ENCODE measurements at places on chromosomes 2 and 18. TPM values are rescaled to one million over a fixed set of nuclear protein-coding genes. Genes with fewer than 3 reads are reported as not detected.

DNA sequence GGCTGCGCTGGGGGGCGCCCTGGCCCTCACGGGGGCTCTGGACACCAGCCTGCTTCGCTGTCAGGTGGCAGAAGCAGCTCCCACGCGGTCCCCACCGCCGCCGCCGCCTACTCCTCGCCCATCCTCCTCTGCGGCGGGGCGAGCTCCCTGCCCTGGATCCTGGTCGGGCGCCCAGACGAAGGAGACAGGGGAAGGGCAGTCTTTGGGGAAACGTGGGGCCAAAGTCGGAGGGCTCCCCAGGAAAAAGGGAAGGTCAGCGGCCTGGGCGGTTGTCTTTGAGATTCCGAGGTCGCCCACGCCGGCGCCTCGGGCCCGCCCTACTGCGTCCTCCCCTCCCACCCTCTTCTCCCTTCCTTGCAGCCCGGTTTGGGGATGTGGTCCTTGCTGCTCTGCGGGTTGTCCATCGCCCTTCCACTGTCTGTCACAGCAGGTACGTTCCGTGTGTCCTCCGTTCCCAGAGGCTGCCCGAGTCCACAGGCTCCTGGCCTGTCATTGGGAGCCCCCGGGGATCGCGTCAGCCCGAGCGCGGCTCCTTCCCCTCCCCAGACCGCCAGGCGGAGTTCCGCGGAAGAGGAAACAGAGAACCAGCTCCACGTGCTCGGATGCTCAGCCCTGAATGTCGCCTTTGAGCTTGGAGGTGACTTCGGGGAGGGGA, 800 bp downstream of the IL1RL2 start:
- DNase-seq, result peak; percentile 60

- DNase-seq, result no peak
These were observed 3.5 kb downstream of the RTKN start for GRCh38 chr2:74438248-74438647.

GRCh38 chr18:60560071-60560470, 187.5 kb upstream of the MC4R start:
- DNase-seq, result no peak

- no peak for DNase-seq
These were observed 8.7 kb upstream of the RPRD1A start for GRCh38 chr18:36075862-36076587.

GRCh38 chr2:164899121-164899520, 56.2 kb downstream of the SLC38A11 start:
- no peak for DNase-seq

GRCh38 chr2:241068136-241068941, 33.7 kb downstream of the MTERF4 start:
- no peak for DNase-seq

- no peak for DNase-seq
These were observed 6.7 kb downstream of the CAVIN2 start for GRCh38 chr2:191839918-191840804.

DNA sequence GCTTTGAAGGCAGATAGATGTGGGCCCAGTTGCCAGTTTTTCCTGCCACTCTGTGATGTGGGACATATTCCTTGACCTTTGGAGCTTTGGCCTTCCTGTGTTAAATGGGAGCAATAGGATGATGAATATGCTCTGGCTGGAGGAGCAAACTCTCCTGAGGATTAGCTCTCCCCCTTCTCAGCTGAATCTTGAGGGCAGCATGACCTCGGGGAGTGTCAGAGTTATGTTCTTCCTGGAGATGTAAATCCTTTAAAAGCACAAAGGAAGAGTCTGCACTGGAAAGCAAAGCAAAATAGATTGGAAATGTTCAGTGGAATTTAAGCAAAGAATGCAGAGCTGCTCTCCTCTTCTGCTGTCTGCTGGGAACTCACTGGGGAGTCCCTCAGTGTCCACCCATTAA, 160.1 kb downstream of the ALK start:
- no peak for DNase-seq

- no peak for DNase-seq
These were observed 29.7 kb downstream of the NAB1 start for GRCh38 chr2:190678444-190679162.

GRCh38 chr2:186535861-186536260, 49.8 kb downstream of the ZC3H15 start:
- no peak for DNase-seq

GRCh38 chr2:205678541-205679142, 3.7 kb upstream of the NRP2 start:
- no peak for DNase-seq

DNA sequence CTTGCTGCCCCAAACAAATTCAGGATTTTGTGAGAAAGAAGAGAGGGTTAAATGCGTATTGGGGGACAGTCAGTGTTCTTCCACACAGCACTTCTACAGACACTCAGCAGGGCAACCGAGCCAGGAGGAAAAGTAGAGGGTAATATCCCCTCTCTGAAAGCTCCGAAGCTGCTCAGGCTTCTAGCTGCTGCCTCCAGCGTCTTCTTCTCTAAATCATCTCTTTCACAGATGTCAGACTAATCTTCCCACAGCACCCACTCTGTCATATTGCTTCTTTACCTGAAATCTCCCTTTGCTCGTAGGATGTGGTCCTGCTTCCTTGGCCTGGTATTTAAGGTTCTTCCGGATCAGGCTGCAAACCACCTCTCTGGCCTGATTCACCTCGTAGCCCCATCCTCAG, 117.6 kb upstream of the HAAO start:
- no peak for DNase-seq

DNA sequence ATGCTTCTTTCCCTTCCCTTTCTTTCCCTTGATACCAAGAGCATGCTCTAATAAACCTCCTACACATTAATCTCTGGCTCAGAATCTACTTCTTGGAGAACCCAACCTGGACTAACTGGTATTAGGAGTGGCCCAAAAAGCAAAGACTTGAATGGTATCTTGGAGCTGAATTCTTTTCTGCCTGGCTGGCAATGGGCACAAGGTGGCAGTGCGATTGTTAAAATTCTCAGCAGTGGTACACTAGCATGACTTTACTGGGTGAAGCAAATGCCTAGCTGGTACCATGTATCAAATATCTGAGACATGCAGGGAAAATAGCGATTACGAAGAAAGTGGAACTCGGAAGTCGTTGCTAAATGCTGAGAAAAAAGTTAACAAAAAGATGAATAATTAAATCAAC, 376.1 kb downstream of the XIRP2 start:
- peak; percentile 23 for DNase-seq

- DNase-seq, result no peak
These were observed 72.5 kb downstream of the RIF1 start for GRCh38 chr2:151482171-151482725.

AMER3 gene
- total RNA-seq, result 0.27 TPM

ABCG8 gene
- 0.12 TPM for total RNA-seq

RBBP8 gene
- 29.5 TPM for total RNA-seq

Data from colonic mucosa (tissue), 4 donors.